Stimulated activated CD8-positive, alpha-beta memory T cell treated with anti-CD3 and anti-CD28 coated beads, Interleukin-15, amount 100 ng/mL, for 24 hours (primary cell): ENCODE measurements at places on chromosomes 12 and 14.

- no peak for DNase-seq
These were observed 117.6 kb downstream of the CMAS start for GRCh38 chr12:22163594-22163993.

DNA sequence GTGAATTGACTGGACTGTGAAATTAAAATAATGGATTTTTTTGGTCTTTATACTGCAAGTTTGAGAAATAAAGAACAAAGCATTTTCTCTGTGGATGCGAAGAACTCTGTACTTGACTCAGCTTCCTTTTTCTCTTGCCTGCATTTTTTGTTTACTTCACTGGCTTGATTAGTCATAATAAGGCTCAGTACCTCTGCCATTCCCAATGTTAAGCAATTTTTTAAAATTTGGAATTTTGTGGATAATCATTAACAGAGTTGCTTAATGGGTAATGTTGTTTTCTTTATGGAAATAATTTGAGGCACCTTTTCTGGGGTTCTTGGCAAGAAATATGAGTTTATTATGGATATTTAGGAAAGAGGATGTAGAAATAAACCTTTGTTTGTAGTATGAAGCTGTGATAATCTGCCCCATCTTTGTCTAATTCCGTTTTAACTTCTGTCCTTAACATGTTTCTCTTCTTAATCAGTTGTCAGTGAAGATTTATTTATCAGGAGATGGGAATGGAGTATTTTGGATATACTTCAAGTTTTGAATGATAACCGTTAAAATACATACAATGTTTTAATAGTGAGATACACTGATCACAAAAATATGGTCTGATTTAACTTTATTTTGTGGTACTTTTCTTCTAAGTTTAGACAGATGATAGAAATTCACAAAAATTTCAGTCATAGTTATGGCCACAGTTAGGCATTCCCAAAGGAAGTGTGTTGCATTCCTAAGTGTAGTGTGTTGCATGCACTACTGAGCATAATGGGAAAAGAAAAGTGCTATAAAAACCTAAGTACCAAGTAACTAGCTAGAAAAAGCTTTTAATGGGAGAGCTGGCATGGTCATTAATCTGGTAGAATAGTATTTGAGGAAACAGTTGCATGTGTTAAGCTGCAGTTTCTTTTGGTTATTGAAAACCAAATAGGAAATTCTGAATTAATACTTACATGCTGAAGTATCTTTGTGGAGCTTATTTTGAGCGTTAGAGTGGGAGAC, 27.7 kb downstream of the WNK1 start:
- no peak for DNase-seq

- DNase-seq: no peak
These were observed 217.3 kb upstream of the NAV3 start for GRCh38 chr12:77613411-77613810.

DNA sequence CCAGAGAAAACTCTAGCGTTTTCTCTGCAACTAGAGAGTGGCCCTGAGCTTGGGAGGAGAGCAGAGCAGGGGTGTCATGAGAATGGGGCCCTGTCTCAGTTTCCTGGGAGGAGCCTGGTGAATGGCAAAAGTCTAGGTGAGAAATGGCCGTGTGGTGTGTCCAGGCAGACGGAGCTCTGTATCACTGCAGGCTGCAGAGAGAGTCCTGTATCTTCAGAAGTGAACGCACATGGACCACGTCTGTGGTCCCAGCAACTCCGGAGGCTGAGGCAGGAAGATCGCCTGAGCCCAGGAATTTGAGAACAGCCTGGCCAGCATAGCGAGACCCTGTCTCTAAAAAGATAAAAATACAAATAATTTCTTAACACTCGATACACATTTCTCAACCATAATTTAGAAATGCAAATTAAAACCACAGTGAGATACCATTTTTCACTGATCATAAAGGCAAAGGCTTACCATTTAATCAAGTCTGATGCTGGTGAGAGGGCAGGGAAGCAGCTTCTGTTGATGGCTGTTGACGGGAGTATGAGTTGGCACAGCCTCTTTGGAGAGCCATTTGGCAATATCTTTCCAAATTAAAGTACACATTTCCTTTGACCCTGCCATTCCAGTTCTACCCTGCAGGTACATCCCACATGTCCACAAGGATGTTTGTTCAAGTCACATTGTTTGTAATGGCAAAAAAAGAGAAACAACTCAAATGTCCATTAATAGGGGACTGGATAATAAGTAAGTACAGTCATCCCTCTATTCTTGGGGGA, 51.0 kb downstream of the NFKBIA start:
- DNase-seq: no peak

- DNase-seq: no peak
These were observed 29.4 kb downstream of the RBMS2 start for GRCh38 chr12:56551070-56551469.

- DNase-seq: no peak
These were observed 2.0 kb downstream of the DIO3 start for GRCh38 chr14:101563352-101563653.

DNA sequence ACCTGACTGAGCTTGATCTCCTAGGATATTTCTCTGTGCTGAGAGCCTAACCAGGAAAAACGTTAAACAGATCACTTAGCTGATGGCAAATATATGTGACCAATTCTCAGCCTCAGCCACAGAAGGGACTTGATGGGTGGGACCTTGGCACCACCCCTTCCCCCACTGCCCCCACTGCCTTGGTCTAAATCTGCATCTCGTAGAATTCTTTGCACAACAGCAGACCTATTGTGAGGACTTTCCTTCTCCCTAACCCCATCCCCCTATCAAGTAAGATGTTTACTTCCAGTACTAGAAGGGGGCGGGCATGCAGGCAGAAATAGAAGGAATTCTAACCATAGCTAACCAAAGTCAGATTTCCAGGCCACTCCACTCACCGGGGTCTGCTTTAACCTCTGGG, 313.2 kb downstream of the PCNX1 start:
- no peak for DNase-seq

DNA sequence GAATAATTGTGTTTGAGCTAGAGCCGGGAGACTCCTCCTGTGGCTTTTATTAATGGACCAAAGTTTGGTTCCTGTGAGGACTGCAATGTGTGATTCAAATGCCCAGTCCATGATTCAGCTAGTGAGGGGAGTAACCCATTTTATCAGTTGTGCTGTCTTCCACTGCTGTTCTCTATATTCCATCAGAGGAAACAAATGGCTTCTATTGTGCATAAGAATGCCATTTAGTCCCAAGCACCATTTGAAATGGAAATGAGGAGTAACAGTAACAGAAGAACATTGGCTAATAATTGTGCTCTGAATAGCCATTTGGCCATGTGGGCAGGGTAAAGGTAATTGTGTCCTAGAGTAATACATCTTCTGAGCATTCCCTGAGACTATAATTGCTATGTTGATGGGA, 642.7 kb downstream of the DIO2 start:
- no peak for DNase-seq

DNA sequence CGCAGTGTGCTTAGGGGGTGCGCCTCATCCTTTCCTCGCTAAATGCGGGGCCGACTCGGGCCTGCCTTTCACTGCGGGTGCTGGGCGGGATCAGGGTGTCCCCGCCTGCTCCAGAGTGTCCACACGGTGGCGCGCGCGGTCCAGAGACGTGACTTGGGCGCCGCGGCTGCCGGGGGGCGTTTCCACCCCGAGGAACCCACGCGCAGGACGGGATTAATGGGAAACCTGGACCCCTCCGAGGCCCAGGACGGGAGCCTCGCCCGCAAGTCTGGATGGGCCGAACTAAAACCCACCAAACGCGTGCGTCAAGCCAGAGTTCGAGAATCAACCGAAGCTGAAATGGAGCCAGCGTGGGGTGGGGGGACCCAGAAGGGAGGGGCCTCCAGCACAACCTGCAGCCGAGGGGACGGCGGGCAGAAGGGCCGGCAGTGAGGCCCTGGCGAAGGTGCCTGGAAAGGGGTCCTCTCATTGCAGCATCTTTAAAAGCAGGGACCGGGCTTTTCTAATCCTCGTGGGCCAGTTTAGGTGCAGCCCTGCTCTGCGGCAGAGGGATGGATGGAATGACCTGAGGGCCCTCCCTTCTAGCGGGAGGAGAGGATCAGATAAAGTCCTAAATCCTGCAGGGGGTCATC, 93.3 kb downstream of the NINJ2 start:
- peak; percentile 85 for DNase-seq

DNA sequence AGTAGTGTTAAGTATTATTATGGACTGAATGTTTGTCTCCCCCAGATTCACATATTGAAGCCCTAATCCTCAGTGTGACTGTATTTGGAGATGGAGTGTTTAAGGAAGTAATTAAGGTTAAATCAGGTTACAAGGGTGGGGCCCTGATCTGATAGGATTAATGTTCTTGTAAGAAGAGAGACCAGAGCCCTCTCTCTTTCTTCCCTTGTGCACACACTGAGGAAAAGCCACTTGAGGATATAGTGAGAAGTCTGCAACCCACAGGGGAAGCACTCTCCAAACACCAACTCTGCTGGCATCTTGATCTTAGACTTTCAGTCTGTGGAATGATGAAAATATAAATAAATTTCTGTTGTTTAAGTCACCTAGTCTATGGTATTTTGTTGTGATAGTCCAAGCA, 2.2 kb upstream of the KLRG1 start:
- DNase-seq: no peak
